ENCODE measurements at places on chromosomes 6 and 20.

GRCh38 chr6:39263303-39264037 is 34.2 kb upstream of the KCNK5 start:
- no peak for DNase-seq

DNA sequence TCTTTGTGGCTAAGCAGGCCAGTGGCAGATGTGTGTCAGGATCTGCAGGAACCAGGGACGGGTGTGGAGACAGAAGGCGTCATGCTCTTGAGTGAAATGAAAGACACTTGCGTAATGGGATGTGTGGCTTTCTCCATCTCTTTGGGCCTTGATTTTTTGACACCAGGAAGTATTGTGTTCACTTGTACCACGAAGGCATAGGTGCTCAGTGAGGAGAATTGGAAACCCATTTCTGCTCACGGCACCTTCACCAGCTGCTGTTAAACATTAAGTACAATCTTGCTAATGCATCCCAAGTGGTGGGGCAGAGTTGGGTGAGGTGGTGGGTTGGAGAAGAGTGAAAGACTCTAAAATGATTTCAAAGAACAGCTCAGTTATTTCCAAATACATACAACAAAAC is 30.0 kb downstream of the GJA10 start:
- DNase-seq: no peak

GRCh38 chr6:7196019-7196402 is 88.2 kb downstream of the RREB1 start:
- DNase-seq: no peak

- DNase-seq: no peak
Measured at GRCh38 chr6:28907394-28907793, 16.4 kb downstream of the TRIM27 start.

GRCh38 chr6:151340219-151340978 is 51.0 kb downstream of the ZBTB2 start:
- DNase-seq: no peak

DNA sequence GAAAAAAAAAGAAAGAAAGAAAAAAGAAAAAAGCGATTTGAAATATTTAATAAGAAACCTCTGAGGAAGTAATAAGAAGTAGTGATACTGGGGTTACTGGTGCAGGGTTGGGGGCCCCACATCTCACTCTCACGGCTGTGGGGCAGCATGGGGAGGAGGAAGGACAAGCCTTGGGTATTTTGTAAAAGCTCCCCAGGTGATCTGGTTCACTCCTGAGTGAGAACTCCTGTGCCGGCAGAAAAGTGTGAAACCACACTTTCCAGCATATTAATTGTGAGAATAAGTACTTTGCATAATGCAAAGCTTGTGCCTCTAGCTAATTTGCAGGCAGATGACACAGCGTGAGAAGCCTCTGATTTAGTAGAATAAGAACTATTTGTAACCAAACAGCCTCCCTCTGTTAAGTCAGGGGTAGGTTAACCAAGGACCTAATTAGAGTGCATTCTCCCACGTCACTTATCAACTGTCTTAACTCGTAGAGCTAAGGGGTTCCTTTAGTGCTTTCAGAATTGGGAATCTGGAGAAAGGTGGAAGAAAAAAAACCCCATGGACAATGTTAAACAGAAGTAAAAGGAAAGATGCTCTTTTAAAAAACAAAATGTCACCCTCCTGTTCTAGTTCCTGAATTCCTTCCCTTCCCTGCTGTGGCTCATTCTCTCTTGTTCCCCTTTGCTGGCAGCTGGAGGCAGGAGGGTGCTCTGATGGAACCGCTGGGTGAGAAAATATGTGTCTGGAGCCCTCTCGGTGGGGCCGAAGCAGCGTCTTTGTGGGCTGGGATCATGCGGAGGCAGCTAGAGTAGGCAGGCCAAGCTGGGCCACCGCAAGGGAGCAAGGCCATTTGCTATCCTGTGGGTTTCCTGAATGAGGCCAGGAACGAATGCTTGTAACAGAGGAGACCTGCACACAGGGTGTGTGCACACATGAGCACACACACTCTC is 108.7 kb downstream of the FYN start:
- DNase-seq: peak; percentile 86

- no peak for DNase-seq
Measured at GRCh38 chr6:115969207-115969929, 91.3 kb downstream of the FRK start.

DNA sequence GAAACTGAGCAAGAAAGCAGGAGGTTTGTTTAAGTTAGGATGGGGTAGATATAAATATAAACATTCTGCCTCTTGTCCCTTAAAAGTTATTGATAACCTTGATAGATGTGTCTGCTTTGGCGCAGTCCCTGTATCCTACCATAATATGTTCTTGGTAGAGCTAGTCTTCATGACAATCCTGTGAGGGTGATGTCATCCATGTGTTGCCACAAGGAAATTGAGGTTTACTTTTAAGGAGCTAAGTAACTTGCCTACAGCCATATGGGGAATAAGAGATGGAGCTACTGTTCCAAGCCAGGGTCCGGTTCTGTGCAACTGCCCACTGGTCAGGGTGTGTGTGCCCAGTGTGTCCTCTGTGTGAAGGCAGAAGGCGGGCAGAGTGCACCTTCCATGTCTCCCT is 78.5 kb downstream of the SSR1 start:
- DNase-seq: no peak

- no peak for DNase-seq
Measured at GRCh38 chr6:28353356-28353755, 3.6 kb downstream of the ZKSCAN3 start.

GRCh38 chr6:158028876-158029275 is 47.2 kb downstream of the SYNJ2 start:
- peak; percentile 62 for DNase-seq

All from spleen (tissue), 13 donors.